ENCODE measurements at places on chromosomes 16 and 17.

DNA sequence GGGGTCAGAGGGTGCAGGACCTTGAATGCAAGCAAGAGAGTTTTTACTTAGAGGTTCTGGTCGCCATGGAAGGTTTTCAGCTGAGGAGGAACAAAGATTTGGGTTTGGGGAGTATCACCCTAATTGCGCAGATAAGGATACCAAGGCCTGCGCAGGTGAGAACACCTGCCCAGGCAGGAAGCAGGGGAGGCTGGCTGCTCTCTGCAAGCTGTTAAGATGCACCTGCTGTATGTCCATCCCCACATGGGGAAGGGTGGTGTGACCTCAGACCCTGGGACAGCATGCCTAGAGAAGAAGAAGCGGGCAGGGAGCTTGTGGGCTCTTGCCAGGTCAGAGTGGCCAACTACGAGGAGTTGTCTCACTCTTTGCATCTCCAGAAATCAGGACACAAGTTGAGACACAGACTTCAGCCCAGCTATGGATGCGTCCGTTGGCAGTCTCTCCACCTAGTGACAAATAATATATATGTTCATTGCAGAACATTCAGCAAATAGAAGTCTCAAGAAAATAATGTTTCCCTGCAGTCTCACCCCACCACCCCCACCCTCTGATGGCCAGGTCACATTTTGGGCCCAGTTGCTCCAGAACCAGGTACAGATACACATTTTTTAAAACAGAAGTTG is 77.7 kb downstream of the SREBF1 start:
- DNase-seq: no peak

- no peak for DNase-seq
Observed at GRCh38 chr16:88406096-88407041, 23.6 kb downstream of the ZNF469 start.

- DNase-seq: no peak
Observed at GRCh38 chr17:50060951-50061712, 5.2 kb downstream of the ITGA3 start.

DNA sequence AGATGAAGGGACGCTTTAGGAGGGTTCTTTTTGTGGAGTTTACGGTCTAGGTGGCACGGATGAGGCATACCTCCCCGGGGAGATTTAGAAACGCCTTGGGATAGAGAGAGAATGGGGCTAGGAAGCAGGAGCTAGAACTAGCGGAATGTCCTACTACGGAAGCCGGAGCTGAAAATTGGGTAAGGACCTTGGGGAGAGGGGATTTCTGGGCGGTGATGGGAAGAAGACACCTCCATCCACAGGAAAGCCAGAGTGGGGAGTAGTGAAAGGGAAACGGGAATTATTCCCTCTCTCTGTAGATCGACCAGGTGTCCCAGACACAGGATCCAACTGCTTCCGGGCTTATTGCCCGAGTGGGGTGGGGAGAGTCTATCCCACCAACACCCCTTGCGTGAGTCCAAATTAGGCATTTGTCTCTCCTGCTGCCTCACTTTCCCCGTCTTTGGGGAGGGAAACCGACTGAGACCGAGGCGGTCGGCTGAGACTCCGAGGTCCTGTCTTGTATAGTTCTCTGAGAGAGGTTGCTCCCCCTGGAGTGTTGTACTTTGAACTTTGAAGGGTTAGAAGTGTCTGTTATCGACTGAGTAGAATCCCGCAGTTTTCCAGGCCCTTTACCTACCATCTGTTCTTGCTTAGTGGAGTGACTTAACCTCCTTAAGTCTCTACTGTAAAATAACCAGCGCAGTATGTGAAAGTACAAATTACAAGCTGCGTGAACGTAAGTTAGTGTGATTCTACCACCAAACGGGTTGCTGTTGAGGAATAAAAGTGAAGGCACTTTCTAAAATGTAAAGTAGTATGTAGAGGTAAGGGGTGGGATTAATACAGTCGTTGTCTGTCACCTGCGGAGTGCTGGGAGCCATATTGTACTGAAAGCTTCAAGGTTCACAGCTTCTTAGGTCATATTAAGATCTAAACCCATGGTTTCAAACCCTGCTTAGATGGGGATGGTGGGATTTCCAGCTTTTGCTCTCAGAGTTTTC is 1.0 kb downstream of the RSPRY1 start:
- no peak for DNase-seq

DNA sequence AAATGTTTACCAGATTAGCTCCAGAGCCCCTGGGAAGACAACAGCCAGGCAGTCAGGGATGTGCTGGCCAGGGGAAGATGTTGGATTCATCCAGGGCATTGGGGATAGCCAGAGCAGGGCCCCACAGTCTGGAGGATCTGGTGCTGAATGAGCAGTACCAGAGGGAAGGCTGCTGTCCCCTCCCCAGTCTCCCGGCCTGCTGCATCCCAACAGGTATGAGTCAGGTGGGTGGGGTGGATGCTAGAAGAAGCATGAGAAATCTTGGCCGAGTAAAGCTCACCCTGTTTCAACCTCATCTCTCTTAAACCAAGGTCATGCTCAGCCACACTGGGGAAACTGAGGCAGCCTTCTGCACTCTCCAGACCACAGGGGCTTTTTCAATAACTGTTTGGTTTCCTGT is 71.9 kb upstream of the SEC14L1 start:
- DNase-seq: no peak

DNA sequence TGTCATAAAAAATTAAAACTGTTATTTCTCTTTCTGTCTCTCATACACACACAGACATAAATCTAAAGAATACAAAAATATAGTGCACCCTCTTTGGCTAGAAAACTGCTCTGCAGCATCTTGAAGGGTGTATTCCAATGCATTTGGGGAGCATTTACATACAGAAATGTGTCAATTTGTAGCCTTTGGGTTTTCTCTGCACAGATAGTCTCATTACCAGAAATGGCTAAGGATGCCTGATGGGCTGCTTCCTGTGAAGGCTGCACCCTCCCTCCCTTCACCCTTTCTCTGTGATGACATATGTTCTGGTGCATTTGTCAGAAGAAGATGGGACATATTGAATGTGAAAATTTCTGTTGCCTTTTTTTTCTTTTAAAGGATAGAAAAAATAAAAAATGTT is 1239.3 kb downstream of the CDH11 start:
- DNase-seq: no peak

DNA sequence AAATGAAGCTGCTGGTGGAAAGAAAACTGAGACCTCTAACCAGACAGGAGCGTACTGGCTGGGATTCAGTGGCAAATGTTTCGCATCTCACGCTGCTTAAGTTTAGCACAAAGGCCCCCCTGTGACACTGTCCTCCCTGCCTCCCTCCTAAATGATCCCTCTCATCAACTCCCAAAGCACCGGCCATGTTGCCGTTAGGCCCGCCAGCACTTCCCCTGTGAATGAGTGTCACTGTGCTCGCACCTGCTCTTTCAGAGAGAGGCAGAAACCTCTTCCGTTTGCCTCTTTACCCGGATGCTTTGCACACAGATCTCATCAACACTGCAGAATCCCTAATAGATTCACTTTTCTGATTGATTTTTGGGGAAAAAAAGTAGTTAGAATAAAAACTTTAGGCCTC is 26.5 kb downstream of the MBTPS1 start:
- DNase-seq: no peak

DNA sequence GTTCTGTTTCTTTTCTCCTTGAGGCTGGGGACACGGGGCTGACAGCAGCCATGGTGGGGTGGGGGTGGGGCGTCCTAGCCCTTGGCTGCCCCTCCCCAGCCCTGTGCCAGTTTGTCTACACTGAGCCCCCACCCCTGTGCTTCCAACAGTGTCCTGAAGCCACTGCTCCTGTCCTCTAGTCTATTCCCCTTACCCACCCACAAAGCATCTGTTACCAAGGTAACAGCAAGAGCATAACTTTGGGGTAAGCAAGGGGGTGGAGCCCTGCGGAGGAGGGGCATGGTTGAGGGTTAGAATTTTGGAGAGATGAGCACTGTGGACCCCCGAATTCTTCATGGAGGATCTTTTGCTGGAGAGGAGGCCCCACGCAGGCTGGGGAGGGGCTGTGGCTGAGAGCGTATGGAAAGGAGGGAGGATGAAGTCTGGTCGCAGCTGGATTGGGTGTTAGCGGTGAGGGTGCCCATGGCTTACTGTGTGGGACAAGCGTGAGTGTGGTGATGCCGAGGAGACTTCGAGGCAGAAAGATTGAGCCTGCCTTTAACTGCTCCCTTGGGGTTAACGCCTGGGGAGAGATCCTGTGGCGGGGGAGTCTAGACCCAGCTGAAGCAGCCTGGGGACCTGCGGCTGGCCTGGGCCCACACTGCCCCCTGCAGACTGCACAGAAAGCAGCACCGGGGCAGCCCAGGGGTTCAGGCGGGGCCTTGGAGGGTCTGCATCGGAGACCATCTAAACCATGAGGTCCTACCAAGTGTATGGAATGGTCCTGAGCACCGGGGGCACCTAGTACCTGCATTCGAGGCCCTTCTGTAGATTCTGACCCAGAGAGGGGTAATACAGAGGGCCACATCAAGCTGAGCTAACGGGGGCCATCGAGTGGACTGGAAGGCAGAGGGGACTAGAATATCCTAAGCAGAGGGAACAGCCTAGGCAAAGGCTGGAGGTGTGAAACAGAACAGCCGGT is 6.1 kb upstream of the STAC2 start:
- peak; percentile 37 for DNase-seq

DNA sequence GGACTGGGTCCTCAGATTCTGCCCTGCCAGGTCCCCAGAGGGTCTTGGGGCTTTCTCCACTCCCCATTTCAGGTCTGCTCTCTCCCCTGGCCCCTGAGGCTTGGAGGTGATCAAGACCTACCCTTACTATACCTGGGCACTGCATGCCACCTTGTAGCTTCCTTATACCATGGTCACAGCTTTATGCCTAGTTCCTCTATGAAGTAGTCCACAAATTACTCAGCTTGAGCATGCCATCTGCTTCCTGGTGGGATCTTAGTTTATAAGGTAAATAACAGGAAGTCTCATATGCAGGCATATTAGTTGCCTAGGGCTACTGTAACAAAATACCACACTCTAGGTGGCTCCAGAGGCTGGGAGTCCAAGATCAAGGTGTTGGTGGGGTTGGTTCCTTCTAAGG is 11.0 kb upstream of the PMFBP1 start:
- no peak for DNase-seq

DNA sequence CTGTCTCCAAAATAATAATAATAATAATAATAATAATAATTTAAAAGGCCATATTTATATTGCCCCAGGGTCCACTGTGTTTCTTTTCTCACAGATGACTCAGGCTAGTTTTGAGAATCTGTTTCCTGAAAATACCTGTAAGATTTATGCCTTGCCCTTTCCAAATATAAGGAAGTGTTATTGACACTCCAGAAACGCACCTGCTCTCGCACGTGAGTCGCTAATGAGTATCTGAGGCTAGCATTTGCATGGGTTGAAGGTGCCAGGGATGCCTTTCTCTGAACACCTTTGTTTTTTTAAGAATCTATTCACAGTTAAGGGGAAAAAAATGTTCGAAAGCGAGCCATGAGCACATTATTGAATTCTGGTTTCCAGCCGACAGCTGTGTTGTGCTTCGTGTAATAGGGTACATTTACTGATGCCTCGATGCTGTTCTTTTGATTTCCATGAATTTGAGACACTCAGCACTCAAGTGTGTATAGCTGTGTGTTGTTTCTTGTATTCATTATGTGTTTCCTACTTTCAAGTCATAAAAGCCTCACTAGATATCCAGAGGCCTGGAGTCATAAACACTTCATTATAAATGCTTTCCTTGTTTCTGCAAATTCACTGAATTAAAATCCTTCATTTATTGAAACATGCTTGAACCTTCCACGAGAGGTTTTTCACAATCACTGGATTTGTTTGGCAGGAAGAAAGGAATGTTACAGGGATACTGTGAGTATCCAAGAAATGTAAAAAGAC is 45.0 kb upstream of the NOL11 start:
- DNase-seq: no peak

GRCh38 chr16:4597174-4597573 is 17.5 kb downstream of the UBALD1 start:
- no peak for DNase-seq

DNA sequence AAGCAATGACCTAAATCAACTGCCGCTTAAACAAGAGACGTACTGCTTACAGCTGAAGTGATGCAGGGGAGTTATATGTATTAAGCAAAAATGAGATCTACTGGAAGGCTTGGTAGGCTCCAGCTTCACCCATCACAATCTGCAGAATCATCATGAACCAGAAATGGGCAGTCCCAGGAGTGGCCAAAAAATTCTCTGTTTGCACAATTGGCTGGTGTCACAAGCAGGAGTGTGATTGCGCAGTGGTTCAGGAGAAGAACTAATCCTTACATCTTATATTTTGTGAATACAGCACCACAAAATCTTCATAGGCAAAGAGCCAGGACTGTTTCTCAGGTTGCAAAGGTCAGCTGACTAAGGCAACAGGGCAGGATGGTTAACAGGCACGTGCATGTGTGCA is 75.9 kb downstream of the CES1 start:
- no peak for DNase-seq

GRCh38 chr16:4339909-4340308 is 11.2 kb downstream of the PAM16 start:
- DNase-seq: no peak

DNA sequence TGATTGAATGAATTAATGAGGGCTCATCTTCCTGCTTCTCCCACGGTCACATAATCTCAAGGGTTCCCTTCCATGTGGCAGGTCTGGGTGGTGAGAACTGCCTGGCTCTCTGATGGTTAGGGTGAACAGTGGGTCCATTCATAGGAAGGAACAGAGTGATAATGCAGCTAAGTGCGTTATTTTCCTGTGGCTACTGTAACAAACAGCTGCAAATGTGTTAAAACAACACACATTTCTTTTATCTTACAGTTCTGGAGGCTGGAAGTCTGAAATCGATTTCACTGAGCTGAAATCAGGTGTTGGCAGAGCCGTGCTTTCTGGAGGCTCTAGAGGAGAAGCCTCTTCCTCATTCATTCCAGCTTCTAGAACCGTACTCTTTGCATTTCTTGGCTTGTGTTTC is 95.3 kb downstream of the BMERB1 start:
- no peak for DNase-seq

DNA sequence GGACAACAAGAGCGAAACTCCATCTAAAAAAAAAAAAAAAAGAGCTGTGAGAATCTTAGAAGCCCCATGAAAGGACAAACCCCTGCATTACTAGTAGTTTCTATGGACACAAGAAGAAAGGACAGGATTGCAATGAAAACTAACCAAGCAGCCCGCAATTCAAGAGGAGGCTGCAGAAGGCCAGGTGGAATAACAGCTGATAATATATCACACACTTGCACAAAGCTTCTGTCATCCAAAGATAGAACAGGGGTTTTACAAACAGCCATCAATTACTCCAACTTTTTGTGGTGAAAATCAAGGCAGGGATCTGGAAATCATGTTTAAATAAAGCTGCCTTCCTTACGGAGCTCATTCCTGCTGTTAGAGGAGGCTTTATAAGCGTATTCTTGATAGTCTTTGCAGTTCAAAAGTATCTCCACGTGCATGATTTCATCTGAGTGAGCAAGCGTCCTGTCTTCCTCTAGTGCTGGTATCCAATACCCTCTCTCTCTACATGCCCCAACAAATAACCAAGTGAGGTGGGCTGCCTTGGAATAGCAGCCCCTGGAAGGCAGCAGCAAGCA is 23.1 kb upstream of the TMEM94 start:
- DNase-seq: no peak

DNA sequence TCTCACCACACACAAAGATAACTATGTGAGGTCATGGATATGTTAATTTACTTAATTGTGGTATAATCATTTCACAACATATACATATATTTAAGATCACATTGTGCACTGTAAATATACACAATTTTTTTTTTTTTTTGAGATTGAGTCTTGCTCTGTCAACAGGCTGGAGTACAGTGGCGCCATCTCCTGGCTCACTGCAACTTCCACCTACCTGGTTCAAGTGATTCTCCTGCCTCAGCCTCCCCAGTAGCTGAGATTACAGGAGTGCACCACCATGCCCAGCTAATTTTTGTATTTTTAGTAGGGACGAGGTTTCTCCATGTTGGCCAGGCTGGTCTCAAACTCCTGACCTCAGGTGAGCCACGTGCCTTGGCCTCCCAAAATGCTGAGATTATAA is 11.5 kb upstream of the PRSS54 start:
- DNase-seq: peak; percentile 41

All from activated CD4-positive, alpha-beta T cell treated with anti-CD3 and anti-CD28 coated beads, Interleukin-2, amount 50 U/mL, for 16 hours (primary cell).